ENCODE measurements at places on chromosomes 12 and 14. TPM values are rescaled to one million over a fixed set of nuclear protein-coding genes. Genes with fewer than 3 reads are reported as not detected.

GRCh38 chr14:55938249-55938791 lies 179.9 kb upstream of the PELI2 start:
- no peak for DNase-seq
- no peaks in the 10 kb centered on the region for H3K36me3 ChIP-seq
- H3K4me3 ChIP-seq: no peak overlapping the region
- no peak overlapping the region for H3K27ac ChIP-seq
- no peaks in the 10 kb centered on the region for H3K4me1 ChIP-seq

TDRD9 gene
- total RNA-seq: 0.44 TPM

DNA sequence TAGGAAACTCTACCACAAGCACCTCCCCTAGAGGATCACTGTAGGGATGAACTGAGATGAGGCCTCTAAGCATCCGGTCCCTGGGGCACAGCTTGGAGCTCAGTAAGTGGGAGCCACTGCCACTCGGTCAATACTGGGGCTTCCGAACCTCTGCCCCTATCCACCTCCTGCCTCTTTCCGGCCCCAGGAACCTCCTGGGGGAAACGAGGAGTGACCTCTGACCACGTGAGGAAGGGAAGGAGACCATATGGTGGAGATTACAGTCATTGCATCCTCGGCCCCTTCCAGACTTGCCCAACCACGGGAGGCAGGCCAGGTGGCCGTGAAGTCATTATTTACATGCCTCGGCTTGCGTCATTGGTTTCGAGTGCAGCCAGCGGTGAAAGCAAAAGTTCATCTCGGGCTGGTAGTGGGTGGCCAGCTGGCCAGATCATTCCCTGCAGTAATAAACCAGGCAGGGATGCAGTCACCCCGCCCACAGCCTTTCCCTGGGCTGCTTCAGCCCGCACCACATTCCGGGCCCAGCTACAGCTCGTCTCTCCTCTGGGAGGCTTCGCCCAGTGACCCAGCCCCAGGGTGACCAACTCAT lies 65.4 kb downstream of the C14orf132 start:
- H3K4me1 ChIP-seq: no peaks in the 10 kb centered on the region
- H3K4me3 ChIP-seq: no peak overlapping the region
- no peaks in the 10 kb centered on the region for H3K36me3 ChIP-seq
- H3K27me3 ChIP-seq: no peaks in the 10 kb centered on the region
- peak overlapping the region; percentile 58 for H3K27ac ChIP-seq

DNA sequence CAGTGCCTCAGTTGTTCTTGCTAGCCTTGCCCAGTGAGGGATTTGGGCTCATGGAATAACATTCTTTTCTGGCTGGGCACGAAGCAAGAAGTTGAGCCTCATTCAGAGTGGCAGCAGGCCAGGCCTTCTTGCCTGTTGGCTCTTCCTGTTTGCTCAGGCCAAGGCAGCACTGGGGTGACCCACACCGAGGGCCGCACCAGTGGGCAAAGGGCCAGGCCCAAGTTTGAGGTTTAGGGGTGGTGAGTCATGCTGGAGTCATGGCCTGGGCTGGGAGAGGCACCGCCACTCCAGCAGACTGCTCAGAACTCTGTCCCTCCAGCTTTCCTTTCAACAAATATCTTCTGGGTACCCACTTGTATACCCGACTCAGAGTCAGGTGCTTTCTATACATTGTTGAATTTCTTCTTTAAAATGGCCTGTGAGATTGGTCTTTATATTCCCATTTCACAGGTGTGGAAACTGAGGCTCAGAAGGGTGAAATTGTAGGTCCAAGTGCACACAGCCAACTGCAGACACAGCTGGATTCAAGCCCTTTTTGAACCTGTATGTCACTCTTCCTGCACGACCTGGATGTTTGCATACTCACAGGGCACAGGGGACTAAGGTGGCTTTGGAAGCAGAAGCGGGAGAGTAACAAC lies 279.4 kb downstream of the FOXN3 start:
- no peak overlapping the region for H3K27ac ChIP-seq
- H3K27me3 ChIP-seq: no peaks in the 10 kb centered on the region
- H3K4me1 ChIP-seq: no peaks in the 10 kb centered on the region
- no peak overlapping the region for H3K4me3 ChIP-seq

DNA sequence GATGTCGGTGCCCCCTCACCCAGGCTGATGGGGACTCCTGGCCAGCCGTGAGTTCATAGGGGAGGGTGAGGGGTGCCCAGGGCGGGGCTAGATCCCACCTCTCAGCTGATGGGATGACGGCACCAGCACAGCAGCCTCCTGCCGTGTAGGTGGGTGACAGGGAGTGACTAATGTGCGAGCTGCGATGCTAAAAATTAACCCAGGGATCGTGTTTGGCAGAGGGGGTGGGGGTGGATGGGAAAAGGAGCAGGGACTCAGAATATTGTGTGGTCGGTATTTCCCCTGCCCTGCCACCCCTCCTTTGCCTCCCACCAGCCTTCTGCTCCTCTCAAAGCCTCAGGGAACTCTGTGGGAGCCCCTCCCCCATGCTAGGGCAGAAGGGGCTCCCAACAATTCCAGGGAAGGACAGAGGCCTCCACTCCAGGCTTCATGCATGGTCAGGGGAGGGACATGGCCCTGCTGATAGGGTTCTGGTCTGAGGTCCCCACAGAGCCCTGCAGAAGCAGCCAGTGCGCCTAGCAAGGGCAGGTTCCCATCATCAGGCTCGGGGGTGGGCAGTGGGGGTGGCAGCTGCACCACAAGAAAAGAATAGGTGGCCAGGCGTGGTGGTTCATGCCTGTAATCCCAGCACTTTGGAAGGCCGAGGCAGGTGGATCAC lies 12.5 kb downstream of the TAMALIN start:
- H3K4me3 ChIP-seq: no peak overlapping the region
- peaks cover 9% of the 10 kb centered on the region for H3K27me3 ChIP-seq
- H3K36me3 ChIP-seq: no peaks in the 10 kb centered on the region
- H3K27ac ChIP-seq: no peak overlapping the region
- H3K4me1 ChIP-seq: no peaks in the 10 kb centered on the region
- no peak for DNase-seq

ADAM21 gene
- not detected for total RNA-seq

CD4 gene
- 6.2 TPM for total RNA-seq

DNA sequence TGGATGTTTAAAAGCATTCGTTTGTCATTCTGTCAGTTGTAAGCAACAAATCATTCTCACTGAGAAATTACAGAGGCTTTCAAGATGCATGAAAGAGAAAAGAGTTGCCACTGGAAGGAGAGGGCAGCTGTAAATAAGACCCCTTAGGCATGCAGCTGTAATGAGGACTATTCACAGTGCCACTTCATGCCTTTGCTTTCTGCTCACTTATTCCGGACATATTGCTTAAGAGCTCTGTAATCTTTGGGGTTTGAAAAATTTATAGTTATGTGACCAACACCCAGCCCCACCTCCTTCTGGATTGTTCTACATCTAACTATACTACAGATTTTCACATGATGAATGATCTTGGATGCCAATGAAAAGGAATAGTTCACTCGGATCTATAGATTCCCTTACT lies 194.8 kb upstream of the DCN start:
- H3K27me3 ChIP-seq: no peaks in the 10 kb centered on the region
- H3K27ac ChIP-seq: no peak overlapping the region
- H3K4me1 ChIP-seq: no peaks in the 10 kb centered on the region
- DNase-seq: no peak
- H3K4me3 ChIP-seq: no peak overlapping the region

- H3K27ac ChIP-seq: no peak overlapping the region
- no peaks in the 10 kb centered on the region for H3K4me1 ChIP-seq
- H3K36me3 ChIP-seq: no peaks in the 10 kb centered on the region
- H3K27me3 ChIP-seq: no peaks in the 10 kb centered on the region
- H3K4me3 ChIP-seq: no peak overlapping the region
Observed at GRCh38 chr14:102667703-102668102, 75.3 kb downstream of the RCOR1 start.

DNA sequence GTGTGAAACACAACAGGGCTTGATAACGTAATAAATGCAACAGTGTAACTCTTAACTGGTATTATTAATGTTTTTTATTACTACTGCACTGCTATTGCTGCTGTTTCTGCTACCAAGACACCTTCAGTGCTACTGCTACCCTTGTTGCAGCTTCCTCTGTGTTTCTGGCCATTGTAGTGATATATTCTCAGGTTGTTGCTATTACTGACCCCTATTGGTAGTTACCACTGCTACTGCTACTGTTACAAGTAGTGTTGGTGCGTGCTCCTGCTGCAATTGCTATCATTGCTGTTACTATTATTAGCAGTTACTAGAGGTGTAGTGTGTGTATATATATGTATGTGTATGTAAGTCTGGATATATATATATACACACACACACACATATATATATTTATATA lies 87.2 kb upstream of the PTPRB start:
- no peaks in the 10 kb centered on the region for H3K4me1 ChIP-seq
- no peaks in the 10 kb centered on the region for H3K36me3 ChIP-seq
- no peak overlapping the region for H3K27ac ChIP-seq
- DNase-seq: no peak

Data from colonic mucosa (tissue), 4 donors.